ENCODE measurements at places on chromosomes 2 and 18.

- no peak for DNase-seq
These were observed 1.8 kb upstream of the CPO start for GRCh38 chr2:206937555-206937954.

DNA sequence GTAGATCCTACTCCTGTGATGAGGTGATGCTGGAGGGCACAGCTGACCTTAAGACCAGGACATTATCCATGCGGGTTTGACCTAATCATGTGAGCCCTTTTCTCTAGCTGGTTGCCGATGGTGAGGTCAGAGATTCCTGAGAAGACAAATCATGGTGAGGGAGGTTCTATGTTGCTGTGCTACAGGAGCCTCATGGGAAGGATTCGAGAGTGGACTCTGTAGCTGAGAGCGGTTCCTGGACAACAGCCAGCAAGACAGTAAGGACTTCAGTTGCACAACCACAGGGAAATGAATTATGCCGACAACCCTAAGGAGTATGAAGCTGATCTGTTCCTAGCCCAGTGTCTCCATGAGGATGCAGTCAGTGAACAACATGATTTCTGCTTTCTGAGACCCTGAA lies 80.4 kb downstream of the EPB41L3 start:
- no peak for DNase-seq

- DNase-seq: no peak
These were observed 11.1 kb upstream of the VPS4B start for GRCh38 chr18:63433334-63433866.

- DNase-seq: no peak
These were observed 489.3 kb downstream of the SOX11 start for GRCh38 chr2:6181525-6181924.

DNA sequence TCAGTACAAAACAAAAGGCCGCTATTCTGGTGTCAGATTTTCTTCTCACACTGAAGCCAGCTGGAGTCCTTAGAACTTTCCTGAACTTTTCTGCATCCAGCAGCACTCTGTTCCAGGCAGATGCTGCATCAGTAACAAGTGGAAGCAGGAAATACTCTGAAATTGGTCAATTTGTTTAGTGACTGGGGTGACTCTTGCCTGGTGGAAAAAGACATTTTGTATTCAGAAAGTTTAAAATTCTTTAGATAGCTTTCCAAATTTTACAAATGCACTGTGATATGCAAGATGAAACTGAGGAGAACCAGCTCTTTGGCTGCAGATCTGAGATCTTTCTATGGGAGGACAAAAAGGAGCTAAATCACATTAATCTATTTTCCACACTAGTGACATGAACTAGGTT lies 385.7 kb downstream of the NRXN1 start:
- no peak for DNase-seq

DNA sequence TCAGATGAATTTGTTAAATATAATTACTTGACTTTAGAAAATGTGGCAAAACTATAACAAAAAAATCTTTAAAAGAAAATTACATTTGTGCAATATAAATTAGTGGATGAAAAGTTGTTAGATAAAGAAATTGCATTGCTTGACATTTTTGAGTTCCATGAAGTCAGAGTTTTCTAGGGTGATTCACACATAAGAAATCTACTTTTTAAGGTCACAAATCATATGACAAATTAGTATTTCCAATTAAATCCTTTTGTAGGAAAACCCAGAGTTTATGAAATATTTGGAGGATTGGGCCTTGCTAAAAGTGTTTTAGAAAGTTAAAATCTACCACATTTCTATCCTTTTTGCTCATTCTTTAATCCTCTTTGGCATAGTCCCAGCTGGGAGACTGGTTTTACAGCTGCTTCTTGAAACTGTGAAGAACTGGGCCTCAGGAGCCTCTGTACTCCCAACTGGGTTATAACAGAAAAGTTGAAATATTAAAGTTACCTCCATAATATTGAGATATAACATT lies 289.2 kb downstream of the LRRTM4 start:
- no peak for DNase-seq

DNA sequence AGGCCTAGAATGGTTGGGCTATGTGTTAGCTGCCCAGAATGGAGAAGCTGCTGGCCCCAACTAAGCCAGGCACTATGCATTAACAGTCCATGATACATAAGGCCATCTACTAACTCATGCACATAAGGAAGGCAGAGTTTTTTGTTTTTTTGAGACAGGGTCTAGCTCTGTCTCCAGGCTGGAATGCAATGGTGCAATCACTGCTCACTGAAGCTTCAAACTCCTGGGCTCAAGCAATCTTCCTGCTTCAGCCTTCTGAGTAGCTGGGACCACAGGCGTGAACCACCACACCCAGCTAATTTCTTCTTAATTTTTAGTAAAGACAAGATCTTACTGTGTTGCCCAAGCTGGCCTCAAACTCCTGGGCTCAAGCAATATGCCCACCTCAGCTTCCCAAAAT lies 37.6 kb downstream of the GPR45 start:
- DNase-seq: no peak

DNA sequence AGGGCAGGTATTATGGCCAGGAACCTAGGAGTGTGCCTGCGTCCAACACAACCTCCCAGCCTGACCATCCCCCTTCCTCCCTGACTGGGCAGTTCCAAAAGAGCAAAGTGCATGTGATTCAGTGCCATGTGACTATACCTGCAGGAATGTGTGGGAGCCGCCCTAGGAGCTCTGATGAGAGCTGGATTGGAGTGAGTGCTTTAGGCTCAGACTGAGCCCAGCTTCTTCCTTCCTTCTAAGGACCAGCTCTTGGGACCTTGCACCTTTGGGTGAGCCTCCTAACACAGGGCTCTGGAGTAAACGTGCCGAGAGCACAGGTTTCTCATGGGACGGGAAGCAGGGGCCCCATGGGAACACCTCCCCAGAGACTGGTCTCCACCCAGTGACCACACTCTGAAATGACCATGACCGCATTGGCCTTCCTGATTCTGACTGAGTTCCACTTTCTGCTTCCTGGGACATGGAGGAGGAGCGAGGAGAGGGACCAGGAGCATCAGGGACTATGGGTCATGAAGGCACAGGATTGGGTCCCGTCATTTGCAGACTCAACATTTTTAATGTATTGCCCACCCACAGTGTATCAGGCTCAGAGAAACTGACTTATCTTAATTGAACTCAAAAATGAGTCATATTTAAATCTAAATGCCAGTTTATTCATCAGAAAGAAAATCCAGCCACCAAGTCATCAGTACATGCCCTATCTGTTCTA lies 87.8 kb upstream of the BCL2L11 start:
- no peak for DNase-seq

DNA sequence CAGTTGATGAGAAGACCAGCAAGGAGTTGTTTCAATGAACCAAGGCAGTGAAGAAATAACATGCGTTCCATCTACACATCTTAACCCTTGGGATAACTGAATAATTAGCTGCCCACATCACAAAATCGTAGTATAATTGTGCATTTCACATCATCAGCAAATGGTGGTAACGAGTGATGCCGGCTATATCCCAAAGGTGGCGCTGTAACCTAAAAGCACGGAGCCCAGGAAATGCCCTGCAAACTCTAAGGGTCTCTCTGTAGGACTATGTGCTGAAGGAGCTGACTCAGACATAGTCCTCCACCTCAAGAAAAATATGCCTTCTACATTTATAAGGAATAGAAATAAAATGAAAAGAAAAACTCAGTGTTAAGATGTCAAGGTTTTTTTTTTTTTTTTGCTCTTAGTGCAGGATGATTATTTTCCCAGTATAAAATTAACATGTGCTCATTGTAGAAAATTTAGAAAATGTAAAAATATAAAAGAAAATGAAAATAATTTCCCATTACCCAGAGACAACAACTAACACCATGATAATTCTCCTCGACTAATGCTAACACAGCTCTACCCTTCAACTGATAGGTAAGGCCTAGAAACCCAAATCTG lies 23.1 kb upstream of the DSG3 start:
- DNase-seq: no peak

DNA sequence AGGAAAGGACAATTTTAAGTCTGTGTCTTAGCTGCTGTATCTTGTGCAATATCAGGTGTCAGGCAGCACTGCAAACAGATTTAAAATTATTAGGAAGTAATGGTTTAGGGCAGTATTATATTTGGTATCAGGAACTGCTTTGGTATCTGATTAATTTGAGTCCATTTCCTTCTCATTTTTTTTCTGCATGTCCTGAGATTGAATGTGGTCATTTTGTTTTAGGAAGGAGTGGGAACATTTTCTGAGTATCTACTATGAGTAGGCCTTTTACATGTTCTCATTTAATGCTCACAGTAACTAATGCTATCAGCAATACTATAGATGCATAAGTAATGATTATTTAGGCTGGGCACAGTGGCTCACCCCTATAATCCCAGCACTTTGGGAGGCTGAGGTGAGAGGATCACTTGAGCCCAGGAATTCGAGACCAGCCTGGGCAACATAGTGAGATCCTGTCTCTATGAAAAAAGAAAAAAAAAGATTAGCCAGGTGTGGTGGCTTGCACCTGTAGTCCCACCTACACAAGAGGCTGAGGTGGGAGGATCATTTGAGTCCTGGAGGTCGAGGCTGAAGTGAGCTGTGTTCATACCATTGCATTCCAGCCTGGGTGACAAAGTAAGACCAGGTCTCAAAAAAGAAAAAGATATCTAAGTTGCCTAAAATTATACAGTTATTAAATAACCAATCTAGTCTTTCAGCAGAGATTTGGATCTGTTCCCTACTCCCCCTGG lies 4.7 kb downstream of the FMNL2 start:
- no peak for DNase-seq

DNA sequence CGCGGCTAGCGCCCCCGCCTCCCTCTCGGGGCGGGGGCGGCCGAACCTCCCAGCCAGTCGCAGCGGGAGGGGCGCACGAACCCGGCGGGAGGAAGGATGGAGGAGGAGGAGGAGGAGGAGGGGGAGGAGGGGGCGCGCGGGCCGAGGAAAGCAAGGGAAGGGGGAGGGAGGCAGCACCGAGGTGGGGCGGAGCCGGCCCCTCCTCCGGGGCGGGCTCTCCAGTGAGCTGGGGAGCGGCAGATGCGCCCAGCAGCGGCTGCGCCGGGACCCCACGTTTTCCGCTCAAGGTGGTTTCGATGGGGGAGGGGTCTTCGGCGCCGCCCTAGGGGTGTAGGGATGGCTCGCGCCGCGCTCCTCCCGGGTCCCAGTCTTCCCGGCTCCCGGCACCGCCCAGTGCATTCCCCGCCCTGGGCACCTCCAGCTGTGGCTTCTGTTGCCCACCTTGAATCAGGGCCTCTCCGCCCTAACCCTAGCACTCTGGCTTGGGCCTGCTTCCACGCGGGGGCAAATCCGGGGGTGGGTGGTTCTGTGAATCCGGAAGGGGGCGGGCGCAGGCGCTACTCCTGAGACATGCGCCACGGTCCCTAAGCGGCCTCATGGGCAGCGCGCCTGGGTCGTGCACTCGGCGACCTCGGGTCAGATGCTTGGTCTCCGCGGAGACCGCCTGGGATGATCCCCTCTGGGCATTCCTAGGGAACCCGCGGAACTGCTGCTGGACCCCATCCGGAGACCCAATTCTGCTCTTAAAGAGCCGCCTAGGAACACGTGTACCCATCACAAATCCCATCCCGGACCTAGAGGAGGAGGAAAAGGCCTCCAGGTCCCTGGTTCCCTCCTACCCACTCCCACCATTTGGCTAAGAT lies at the start of gene FBXO41:
TSS of gene FBXO41 (minus strand) at position 183 of the 863 bp plus-strand sequence. CDS start 14,848 bp downstream, outside the sequence.
- DNase-seq: peak; percentile 71

GRCh38 chr2:239609607-239610310 lies 208.9 kb upstream of the HDAC4 start:
- no peak for DNase-seq

DNA sequence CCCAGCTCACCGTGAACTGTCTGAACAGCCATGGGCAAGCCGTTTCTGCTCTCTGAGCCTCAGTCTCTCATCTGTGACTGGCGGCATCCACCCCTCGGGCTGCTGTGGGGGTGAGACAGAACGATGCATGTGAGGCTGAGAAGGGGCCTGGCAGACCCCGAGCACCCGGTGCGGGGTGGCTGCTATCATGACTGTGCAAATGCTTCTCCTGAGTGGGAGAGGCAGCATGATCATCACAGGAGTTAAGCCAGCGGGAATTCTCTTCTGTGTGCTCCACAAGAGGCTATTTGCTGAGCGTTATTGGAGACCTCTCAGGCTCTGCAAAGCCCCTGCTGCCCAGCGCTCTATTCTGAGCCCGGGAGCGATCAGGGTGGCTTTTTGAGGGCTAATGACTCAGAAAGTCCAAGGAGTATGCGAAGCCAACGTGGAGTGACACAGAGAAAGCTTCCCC lies 45.8 kb upstream of the ID2 start:
- DNase-seq: no peak

DNA sequence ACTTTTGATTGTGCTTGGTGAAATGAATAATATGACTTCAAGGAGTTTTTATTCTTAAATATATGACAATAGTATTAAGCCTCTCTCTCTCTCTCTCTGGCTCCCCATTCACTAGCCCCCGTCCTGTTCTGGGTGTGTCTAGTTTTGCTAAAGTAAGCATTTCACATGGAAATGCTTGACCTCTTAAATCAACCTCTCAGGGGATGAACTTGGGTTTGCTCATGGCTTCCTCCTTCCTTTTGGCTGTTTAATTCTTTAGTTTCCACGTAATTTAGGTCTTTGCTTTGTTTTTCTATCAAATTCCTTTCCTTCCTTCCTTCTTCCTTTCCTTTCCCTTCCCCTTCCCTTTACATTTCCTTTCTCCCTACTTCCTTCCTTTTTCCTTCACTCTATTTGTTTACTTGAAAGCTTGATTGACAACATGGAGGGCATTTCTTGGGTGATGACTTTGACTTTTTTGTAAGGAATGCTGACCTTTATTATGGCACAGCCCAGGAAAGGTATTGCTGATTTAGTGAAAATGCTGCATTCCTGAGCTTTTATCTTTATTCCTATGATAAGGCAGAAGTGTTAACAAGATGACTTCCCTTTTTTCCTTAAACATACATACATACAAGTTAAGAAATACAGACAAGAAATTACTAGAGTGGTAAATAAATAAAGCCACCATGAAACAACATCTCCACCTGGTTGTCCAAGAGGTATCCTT lies 3.6 kb downstream of the DPP4 start:
- DNase-seq: no peak

DNA sequence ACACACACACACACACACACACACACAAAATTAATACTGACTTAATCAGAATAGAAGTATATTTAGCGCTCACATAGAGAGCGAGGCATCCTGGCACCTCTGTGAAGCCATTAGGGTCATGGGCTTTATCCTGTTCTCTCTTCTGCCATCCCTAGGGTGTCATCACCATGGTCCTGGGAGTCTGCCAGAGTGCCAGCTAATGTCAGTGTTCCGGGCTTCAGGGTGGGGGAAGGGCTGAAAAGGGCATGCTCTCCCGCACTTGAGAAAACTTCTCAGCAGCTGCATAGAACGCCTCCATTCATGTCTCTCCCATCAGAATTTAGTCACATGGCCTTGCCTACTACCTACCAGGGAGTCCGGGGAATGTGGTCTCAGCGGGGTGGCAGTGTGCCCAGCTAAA lies 19.7 kb upstream of the DYNC2LI1 start:
- DNase-seq: no peak

DNA sequence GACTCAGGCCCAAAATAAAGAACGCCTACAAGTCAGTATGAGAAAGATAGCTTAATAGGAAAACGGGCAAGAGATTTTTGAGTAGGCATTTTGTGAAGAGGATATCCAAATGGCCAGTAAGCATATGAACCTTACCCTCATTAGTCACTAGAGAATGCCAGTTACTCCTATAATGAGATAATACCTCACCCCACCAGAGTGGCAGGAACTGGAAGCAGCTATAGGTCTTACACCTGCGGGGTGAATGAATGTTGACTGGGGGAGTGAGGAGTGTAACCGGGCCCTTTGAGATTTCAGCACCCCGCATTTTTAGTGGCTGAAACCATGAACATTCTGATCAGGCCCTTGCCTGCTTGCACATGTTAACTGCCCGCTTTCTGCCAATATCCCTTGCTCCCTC lies 7.5 kb upstream of the PTPN2 start:
- DNase-seq: no peak

GRCh38 chr2:23926290-23926749 lies 603 bp downstream of the ATAD2B start:
- no peak for DNase-seq

Measured in stimulated activated CD8-positive, alpha-beta memory T cell treated with anti-CD3 and anti-CD28 coated beads, Interleukin-4, amount 100 ng/mL, for 4 hours (primary cell).